Kidney epithelial cell (primary cell): ENCODE measurements at places on chromosomes 11 and 22. TPM values are rescaled to one million over a fixed set of nuclear protein-coding genes. Genes with fewer than 3 reads are reported as not detected.
A peak's percentile ranks its signal among the peaks of the same experiment; 100 is the strongest.

- no peak for DNase-seq
Observed at GRCh38 chr11:94315664-94316063, 11.3 kb downstream of the IZUMO1R start.

The UNC93B1 gene
- total RNA-seq: 21.0 and 30.5 TPM in 2 replicates

The OR51A2 gene
- total RNA-seq: not detected in 2 replicates

- no peak for DNase-seq
Observed at GRCh38 chr11:123375832-123376231, 54.2 kb upstream of the GRAMD1B start.

DNA sequence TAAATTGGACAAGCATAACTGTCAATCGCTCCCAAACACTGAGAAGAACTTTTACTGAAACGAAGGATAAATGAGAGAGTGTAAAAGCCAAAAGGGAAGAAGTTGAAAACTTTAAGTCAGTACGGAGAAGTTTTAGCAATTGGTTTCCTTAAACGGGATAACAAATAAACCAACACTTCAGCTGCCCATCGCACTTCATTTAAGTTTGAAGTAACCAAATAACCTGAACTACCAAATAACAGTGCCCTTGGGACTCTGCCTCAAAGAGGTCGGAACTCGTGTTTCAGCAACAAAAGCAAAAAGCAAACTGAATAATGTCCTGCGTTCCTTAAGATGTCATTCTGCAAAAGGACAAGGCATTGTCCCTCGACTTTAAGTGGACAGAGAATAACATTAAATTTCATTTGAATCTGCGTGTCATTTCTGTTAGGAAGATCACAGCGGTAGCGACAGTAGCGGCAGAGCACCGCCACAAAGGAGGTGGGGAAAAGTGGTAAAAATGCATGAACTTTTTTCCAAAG is 127.0 kb upstream of the C11orf58 start:
- DNase-seq: no peak

The TSSK2 gene
- total RNA-seq: not detected in 2 replicates

DNA sequence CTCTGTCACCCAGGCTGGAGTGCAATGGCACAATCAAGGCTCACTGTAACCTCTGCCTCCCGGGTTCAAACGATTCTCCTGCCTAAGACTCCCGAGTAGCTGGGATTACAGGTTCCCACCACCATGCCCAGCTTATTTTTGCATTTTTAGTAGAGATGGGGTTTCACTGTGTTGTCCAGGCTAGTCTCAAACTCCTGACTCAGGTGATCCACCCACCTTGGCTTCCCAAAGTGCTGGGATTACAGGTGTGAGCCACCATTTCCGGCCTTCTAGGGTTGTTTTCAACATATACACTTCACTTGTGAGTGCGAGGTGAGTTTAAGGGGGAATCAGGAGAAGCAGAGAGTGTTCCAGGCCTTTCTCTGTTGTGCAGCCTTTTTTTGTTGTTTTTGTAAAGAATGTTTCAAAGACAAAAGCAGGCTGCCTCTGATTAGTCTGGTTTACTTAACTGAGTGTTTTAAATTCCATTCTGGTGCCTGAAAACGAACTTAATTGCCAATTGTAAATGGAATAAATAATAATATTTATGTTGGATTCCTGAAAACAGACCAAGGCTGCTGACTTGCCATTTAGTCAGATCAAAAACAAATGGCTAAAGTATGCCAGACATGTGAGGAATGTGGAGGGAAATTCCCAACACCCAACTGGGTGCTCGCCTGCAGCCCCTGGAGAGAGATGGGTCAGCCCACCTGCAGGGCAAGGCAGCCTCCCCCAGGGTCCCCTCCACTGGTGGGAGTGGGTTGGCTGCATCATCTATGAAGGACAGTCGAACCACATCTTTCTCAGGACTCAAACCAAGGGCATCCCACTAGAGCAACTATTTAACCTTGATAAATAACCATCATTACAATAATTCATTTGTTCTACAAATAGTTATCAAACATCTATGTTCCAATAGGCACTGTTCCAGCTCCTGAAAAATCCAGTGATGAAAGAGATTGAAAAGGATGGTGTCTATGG is 4.6 kb upstream of the RANGAP1 start:
- peak; percentile 77 for DNase-seq

GRCh38 chr22:32352681-32353080 is 5.0 kb upstream of the RFPL3 start:
- no peak for DNase-seq

DNA sequence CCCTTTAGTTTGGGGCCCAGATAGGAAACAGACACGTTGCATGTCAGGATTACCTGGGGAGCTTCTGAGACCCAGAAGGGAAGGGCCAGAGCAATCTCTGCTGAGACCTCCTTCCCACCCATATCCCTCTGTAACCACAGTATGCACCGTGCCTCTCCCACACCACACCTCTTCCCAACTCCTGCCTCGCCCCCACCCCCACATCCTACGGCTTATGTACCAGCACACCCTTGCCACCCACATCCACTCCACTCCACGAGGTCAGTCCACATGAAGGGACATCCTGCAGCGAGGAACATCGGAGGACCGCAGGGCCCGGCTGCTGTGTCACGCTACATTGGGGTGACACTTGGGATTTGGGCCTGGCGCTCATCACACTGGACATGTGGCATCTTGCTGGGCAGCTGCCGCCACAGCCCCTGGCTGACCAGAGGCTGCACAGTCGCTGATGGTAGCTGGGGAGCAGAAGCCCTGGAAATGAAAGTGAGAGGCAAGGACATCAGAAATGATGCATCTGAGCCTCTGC is 118.3 kb upstream of the LMO1 start:
- DNase-seq: no peak

DNA sequence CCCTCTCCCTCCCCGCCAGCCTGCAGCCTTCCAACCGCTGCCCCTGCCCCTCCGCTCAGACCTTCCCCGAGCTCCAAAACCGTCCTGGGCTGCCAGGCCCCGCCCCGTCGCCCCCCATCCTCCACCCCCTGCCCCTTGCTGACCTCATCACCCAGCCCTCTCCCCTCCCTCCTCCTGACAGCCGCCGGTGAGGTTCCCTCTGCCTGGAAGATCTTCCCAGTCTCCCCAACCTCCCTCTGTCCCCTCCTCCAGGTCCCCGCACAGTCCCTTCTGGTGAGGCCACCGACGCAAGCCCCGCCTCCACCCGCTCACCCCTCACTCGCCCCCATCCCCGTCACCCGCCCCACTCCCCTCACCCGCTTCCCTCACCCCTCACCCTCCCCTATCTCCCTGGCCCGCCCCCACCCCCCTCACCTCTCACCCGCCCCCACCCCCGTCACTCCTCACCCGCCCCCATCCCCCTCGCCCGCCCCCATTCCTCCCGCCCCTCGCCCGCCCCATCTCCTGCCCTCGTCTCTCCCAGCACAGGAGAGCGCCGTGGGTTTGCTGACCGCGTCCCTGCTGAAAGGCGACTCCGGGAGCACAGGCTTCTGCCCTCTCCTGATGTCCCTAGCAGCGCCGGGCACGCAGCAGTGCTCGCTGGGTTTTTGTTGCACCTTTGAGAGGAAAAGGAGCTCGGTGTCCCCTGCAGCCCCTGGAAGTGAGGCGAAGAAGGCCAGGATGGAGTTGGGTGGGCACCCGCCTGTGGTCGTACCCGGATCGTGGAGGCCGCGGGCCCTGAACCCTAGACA is 16.4 kb upstream of the UPK3A start:
- no peak for DNase-seq

- no peak for DNase-seq
Observed at GRCh38 chr22:44289414-44290171, 23.2 kb downstream of the SHISAL1 start.

- no peak for DNase-seq
Observed at GRCh38 chr11:61325649-61326414, 7.1 kb downstream of the DDB1 start.

The NCAPH2 gene
- total RNA-seq: 41.3 and 50.2 TPM in 2 replicates

The ACRV1 gene
- not detected in 2 replicates for total RNA-seq

The BDNF gene
- 4.3 and 4.8 TPM in 2 replicates for total RNA-seq
